T follicular helper cell (primary cell): ENCODE measurements at places on chromosomes 5 and 9.

GRCh38 chr5:13325765-13326164 is 618.7 kb downstream of the DNAH5 start:
- DNase-seq: no peak

GRCh38 chr5:86570427-86571083 is 47.2 kb upstream of the COX7C start:
- DNase-seq: no peak

GRCh38 chr5:22319798-22320197 is 533.3 kb downstream of the CDH12 start:
- no peak for DNase-seq

DNA sequence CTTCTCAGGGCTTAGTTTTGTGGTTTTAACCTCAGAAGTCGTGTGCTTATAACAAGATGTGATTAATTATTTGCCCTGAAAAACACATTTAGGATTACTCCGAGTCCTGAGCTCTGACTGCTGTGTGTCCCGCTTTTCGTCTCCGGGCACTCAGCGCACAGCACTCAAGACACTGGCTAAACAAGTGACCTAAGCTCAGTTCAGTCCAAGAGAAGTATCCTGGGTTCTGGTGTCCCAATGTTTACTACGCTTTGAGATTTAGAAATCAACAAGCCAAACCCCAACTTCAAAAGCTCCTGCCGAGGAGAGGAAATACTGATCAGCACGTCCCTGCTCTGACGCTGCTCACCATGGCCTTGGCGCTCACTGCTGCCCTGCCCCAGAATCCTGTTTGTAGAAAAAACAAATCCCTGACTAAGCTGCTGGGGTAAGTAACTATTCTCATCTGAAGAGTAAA is 53.2 kb downstream of the IPPK start:
- no peak for DNase-seq

DNA sequence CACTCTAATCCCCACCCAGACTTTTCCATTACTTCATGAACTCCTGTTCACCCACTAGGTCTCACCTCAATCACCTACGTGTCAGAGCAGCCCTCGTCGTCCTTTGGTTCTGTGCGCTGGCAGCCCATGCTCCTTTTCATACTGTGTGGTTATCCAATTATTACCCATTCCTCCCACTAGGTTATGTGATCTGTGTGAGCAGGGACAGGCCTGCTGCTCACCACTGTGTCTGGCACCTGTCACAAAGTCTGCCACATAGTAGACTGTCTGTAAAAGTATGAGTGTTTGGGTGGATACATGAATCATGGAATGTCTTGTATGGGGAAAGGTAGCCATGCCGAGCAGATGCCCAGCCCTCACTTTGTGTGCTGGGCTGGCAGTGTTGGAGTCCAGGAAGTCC is 12.1 kb upstream of the SMAD5 start:
- DNase-seq: no peak
